ENCODE measurements at places on chromosomes 3 and 15.
A peak's percentile ranks its signal among the peaks of the same experiment; 100 is the strongest.

- no peak for DNase-seq
These were observed 10.6 kb upstream of the ACAN start for GRCh38 chr15:88792342-88793282.

GRCh38 chr3:126421573-126422119, 26.9 kb downstream of the CFAP100 start:
- no peak for DNase-seq

- no peak for DNase-seq
These were observed 12.3 kb upstream of the FOXB1 start for GRCh38 chr15:59991834-59992233.

DNA sequence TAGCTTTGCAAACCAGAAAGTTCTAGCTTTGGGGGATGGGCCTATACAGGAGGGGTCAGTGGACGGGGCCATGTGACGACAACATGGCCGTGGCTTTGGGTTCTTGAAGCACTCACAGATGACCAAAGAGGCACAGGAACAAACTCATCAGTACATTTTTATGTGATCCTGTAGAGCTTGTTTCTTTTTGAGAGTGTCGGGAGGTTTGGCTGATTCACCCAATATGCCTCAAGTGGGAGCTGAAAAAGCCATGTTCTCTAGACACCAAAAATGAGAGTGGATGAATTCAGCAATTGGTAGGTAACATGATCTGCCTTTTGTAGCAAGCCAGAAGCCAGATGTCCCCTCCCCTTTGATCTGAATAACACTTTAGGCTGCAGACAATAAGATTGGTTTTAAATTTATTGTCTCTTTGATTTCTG, 30.1 kb downstream of the GREM1 start:
- DNase-seq = no peak

DNA sequence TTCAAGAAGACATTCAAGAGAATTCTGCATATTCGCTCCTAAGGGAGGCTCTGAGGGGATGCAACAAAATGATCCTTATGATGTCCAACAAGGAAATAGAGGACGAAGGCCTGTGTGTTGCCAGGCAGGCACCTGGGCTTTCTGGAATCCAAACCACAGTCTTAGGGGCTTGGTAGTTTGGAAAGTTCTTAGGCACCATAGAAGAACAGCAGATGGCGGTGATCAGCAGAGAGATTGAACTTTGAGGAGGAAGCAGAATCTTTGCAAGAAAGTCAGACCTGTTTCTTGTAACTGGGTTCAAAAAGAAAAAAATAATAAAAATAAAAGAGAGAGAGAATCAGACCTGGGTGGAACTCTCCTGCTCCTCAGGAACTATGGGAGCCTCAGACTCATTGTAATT, 11.7 kb upstream of the ATG7 start:
- DNase-seq = peak; percentile 42

- DNase-seq = no peak
These were observed 467.7 kb downstream of the FGF12 start for GRCh38 chr3:192259661-192260060.

DNA sequence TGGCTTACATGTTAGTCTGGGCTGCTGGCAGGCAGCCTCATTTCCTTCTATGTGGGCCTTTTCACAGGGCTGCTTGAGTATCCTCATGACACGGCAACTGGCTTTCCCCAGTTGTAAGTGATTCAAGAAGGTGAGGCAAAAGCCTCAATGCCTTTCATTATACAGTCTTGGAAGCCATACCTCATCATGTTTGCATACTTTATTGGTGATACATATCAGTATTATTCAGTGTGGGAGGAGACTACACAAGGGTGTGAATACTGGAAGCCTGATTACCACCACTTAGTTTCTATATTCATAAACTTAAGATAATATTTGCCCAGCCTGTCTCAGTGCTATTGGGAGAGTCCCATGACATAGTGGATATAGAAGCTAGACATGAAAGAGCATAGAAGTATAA, 346.8 kb downstream of the SOX2 start:
- no peak for DNase-seq

GRCh38 chr15:69324565-69324964, 25.9 kb downstream of the PAQR5 start:
- no peak for DNase-seq

DNA sequence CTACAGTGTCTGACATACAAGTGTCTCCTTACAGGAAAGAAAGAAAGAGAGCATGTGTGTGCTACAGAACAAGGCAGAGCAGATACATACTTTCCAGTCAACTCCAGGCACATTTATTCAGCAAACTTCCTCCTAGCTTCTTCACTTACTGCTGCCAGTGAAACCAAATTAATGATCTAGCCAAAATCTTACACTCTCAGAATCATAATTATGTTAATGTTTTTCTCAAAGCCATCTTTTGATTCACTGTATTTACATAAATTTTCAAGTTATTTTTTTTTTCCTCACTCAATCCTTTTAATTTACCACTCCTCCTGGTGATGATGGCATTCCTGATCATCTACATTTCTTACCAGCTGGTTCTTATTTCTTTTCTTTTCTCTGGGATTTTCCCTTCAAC, 326.7 kb downstream of the IGSF11 start:
- DNase-seq = peak; percentile 2

DNA sequence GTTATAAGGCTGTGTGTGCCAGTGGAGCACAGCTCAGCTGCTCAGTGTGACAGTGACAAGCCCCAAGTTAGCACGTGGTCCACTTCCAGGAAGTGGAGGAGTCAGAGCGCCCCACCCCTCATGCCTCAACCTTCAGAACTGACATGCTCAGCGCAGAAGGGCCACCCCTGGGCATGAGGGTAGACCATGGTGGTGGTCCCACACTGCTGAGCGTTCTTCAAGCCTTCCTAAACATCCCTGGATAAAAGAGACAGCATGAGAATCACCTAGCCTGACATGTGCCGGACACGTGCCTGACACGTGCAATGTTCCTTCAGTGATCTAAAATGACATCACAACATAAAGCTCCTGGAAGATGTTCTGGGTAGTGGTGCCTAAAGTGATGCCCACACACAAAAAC, 16.8 kb downstream of the ATP10A start:
- no peak for DNase-seq

GRCh38 chr15:88810446-88810845, 7.2 kb downstream of the ACAN start:
- no peak for DNase-seq

GRCh38 chr3:109910772-109911171, 573.4 kb upstream of the DPPA4 start:
- no peak for DNase-seq

DNA sequence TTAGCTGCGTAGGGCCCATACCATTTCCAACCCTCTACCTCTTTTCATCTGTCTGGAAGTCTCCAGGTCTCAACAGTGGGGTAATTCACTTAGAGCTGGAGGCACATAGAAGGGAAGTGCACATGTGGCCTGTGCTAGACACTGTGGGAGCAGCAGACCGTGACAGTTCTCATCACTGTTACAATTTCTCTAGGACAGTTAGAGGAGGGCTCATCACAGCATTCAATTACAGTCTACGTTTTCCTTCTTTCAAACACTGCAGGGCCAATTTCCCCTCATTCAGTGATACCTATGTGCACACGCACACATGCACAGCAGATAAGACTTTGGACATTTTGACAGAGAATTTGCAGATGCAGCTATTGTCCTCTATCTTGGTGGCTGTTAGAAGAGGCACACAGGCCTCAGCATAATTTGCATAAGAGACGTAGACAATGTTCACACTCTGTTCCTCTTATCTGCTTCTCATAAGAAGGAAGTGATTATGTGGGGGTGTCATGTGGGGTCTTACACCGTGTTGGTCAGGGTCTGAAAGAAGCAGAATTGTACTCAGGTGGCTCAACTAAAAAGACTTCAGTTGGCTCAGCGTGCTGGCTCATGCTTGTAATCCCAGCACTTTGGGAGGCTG, 12.6 kb upstream of the HRG start:
- DNase-seq = no peak

DNA sequence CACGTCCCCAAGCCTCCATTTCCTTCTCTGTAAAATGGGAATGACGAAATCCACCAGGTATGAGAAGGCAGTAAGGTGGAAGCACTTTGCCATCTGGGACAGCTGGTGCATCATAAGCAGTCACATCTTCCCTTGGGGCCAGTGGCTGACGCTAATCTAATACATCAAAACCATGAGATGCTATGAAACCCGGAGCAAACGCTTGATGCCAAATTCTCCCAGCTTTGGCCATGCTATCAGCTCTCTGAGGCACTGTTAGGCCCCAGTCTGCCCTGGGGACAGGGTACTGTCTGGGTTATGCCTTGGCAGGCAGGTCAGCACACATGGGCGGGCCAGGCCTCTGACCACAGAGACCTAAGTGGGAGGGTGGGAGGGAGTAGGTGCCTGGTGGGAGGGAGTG, 66.1 kb downstream of the ADAMTS17 start:
- DNase-seq = no peak

DNA sequence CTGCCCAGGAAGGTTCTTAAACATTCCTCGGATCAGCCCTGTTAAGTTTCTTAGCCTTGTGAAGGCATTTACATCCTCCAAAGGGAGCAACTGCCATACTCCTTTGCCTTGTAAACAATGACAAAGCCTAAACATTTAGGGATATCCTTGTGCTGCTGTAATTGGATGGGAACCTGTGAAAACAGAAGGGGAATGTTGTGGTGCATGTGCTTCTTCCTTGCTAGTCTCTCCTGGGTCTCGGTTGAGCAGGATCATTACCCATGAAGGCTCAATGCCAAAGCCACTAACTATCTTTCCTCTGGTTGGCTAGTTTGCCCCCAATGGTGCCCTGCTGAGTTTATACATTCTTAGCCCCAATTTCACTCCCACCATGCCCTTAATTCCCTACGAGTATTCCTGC, 17.3 kb downstream of the CHRNA3 start:
- no peak for DNase-seq

DNA sequence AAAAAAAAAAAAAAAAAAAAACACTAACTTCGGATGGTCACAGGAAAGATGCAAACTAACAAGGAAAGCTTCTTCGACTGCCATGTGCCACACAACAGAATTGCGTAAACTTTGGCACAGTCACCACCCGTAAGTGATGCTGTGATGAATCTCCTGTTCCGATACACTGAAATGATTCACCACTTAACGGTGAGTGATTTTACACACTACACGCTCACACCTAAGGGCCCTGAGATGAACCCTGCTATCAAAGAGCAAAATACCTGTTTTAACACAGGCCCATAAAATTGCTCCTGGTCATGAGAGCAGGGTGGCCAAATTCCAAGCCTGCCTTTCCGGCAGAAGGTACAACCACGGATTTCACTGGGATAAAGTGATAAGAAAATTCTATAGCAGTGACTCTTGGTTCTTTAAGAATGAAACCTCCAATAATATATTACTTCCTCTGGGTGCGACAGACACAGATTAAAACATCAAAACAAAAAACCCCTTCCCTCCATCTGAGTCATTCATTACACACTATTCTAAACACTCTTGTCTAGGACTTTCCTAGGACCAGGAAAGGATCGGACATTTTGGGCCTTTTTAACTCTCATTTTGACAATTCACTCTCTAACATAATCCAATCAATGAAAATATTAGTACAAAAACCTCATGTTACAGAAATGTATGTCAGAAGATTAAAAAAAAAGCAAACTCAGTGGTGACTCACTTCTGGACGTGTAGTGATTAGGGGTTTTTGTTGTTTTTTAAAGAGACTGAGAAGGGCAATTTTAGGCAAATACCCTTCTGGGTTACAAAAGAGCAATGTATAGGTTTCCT, 28.3 kb downstream of the LRIG1 start:
- DNase-seq = no peak

- DNase-seq = no peak
These were observed 10.9 kb upstream of the LZTFL1 start for GRCh38 chr3:45852828-45853227.

Data from Kasumi-1 (cell line).